SHP77 (cell line): ENCODE measurements at places on chromosomes 11 and 22.
A peak's percentile ranks its signal among the peaks of the same experiment; 100 is the strongest.

- DNase-seq = peak; percentile 91
Measured at GRCh38 chr11:129331871-129332274, 43.8 kb upstream of the BARX2 start.

GRCh38 chr11:27075192-27075591, 34.6 kb downstream of the BBOX1 start:
- no peak for DNase-seq

DNA sequence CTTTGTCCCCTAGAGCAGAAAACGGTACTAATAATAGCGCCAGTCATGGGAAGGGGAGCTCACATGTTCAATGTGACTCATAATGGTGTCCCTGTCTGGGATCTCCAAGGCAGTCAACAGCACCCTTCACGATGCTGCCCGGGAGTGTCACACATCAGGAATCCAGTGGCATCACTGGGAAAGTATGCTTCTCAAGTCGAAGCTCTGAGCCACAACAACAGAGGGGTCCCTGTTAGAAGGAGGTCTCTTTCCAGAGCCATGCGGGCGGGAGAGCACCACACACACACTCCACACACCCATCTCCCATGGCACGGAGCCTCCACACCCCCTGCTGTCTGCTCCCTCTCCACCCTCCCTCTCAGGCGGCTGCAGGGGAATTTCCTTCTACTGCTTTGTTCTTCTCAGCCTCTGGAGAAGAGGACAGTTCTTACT, 119.7 kb downstream of the ETS1 start:
- DNase-seq = no peak

- peak; percentile 36 for DNase-seq
Measured at GRCh38 chr11:1309498-1310317, at the start of gene TOLLIP. TSS of gene TOLLIP (minus strand) at chr11:1309632. CDS start at chr11:1309498, 134 bp downstream.

GRCh38 chr11:45025716-45026492, 75.2 kb upstream of the TP53I11 start:
- peak; percentile 50 for DNase-seq

DNA sequence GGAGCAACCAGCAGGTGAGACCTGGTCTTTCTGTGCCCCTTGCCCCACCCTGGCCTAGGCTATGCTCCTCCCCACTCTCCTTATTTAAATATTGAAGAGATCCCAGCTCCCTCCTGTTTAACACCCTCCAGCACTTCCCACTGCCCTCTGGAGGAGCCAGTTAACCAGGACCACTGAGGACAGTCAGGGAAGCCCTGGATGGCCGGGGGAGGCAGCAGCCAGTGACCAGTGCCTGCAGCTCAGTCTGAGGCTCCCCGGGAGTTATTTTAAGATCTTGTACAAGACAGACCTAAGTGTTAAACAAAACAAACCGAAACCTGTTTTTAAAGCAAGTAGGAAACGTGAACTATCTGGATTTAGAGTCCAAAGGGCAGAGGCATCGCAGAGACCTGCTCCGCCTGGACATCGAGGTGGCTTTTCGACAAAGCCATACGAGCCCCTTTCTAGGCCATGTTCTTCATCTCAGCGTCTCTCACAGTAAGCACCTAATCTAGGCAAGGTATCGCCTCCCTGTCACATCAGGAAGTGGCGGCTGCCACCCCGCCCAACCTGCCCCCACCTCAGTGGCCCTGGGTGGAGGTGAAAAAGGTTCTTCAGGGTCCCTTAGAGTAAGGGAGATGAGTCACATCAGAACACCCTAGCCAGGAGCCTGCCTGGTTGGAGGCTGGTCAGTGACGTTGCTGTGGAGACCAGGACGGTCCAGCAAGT, 35.2 kb downstream of the TRMU start:
- DNase-seq = no peak

DNA sequence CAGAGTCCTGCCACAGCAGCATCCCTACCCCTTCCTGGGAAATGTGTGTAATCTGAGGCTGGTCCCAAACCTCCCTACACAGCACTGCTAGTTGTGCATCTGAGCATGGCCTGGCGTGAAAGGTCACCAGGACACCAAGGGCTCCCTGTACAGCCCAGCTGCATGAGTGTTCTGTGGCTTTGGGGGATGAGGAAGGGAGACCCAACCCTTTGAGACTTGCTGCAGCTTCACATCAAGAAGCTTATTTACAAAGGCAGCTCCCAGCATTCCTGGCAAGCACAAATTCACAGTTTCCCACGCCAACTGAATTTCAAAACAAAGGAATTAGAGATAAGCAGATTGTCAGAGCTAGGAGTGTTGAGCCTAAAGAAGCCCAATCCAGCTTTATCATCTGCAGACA, 32.2 kb downstream of the CSNK2A3 start:
- DNase-seq = no peak

DNA sequence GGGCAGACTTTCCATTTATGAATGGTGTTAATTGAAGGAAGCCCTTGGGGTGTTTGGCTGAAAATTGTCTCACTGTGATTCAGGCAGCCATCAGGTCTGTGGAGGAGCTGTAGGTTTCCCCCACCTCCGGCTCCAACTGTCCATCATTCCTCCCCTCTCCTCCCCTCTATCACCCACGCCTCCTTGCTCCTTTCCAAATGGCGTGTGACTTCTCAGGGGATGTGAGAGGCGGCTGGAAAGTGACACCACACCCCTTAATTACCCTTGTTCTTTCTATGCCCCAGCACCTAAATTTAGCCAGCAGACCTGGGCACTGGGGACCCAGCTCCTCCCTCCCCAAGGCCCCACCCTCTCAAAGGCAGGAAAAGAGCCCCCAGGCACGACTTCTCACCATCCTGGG, 38.1 kb upstream of the SYT7 start:
- DNase-seq = no peak

DNA sequence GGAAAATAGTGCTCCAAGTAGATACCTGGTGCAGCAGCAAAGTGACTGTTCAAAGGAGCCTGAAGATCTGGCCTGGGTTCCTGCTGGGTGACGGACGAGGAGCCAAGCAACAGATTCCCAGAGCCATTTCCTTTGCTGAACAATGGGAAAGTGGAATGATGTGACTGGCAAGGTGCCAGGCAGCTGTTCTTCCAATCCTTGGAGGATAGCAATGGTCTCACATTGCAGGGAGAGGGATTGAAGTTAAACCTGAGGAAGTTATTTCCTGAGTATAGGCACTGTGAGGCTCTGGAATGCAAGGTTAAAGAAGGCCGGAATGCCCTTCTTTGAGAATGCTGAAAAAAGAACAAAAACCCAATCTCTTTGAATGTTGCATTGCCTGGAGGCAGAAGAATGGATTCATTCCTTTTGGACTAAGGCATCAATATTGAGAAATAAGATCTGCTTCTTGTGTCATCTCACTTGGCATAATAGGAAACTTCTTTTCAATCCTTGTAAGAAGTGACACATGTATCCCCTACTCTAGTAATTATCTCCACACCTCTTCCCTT, 223.8 kb downstream of the BLID start:
- DNase-seq = no peak

DNA sequence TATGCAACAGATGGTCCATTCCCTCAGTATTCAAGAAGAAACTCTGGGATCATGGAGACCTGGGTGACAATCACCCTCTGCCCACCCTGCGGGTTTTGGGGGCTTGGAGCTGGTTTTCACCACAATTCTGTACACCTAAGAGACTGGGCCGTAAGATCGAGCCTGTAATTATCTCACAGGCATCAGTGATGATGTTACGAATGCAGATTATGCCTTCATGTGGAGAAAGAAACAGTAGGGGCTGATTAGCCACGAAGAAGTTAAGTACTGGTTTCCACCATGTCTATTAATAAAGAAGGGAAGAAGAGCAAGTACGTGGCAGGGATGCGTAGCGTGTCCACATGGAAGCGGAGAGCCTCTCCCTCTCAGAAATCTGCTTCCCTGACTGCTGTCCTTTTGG, 5.3 kb upstream of the EFCAB6 start:
- no peak for DNase-seq

DNA sequence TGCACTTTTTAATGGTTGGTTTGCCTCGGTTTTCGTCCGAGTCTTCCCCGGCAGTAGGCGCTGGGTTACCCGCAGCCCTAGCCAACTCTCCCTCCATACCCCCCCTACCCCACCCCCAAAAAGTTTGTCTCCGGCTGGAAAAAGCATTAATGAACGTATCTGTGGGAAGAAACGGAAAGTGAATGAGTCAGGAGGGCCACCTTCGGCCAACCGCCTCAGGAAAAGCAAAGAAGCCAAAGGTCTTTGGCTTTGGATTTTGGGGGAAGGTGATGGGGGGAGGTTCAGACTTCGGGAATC, 508 bp upstream of the FLI1 start:
- DNase-seq = no peak

DNA sequence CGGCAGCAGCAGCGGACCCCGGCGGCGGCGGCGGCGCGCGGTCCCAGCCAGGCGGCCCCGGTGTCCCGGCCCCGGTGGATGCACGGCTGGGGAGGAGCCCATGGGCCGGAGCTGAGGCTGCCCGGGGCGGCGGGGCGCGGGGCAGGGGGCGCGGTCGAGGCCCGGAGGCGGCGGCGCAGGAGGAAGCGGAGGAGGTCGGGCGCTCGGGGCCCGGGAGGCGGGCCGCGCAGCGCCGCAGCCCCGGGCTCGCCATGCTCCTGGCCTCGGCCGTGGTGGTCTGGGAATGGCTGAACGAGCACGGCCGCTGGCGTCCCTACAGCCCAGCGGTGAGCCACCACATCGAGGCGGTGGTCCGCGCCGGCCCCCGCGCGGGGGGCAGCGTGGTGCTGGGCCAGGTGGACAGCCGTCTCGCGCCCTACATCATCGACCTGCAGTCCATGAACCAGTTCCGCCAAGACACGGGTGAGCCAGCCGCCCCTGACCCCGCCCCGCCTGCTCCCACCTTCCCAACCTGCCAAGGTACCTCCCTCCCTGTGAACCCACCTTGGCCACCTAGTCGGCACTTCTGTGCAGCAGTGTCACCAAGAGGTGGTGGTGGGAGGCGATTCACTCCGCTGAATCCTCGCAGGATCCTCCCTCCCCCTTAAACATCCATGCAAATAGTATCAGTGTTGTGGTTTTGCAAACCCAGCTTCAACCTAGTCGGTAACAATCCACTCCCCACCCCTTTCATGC, 580 bp downstream of the DTX4 start:
- DNase-seq = no peak

- DNase-seq = no peak
Measured at GRCh38 chr22:28989035-28989464, 72.6 kb downstream of the C22orf31 start.

- no peak for DNase-seq
Measured at GRCh38 chr11:23569547-23569946, 709.3 kb upstream of the CCDC179 start.

- no peak for DNase-seq
Measured at GRCh38 chr11:102850973-102851745, 7.8 kb upstream of the MMP3 start.

GRCh38 chr11:109697140-109697843, 275.3 kb downstream of the C11orf87 start:
- DNase-seq = peak; percentile 30

GRCh38 chr11:23123753-23124152, 263.5 kb upstream of the CCDC179 start:
- no peak for DNase-seq

DNA sequence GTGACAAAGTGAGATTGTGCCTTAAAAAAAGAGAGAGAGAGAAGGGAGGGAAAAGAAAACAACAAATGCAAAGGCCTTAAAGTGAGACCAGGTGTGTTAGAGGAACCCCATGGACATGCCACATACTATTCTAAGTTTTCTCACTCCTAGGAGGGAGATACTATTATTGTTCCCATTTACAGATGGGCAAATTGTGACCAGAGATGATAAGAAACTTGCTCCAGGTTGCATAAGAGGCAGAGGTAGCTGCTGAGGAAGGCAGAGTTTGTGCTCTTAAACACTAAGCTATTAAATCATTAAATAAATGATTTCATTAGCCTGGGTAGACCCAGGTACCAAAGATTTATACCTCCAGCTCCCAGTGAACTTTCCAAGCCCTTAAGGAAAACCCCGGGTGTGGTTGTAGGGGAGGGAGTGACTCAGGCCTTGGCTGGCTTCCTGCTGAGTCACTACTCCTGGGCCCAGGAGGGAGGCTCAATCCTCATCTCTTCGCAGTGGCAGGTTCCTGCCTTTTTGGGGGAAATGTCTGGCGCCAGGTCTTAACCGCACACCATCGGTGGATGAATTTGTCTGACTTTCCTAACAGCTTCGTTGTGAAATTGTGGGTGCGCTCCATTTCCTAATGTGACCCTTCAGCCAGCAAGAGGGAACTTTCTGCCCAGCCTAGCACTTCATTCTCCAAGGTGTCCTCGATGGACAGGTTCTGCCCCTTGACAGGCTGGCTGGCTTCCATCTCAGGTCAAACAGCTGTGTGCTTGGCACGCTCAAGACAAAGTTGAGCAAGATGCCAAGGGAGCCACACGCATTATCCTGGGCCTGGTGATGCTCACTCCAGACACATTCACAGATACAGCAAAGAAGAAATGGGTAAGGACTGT, 33.4 kb upstream of the PTPRJ start:
- DNase-seq = no peak

DNA sequence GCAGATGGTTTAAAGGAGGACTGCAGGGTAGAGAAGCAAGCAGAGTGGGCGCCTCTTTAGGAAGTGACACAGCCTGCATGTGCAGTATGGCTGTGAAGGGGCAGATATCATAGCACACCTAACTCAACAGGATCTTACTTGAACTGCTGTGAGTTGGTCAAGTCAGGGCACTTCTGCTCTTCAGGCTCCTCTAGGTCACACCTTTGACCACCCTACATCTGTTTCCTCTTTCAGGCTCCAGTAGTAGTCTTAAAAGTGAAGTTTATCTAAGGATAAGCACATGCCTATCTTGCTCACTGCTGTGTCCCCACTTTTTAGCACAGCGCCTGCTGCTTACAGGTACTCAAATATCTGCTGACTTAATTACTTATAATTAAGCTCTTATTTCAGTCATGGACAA, 6.5 kb downstream of the MRPL16 start:
- no peak for DNase-seq

- DNase-seq = peak; percentile 93
Measured at GRCh38 chr11:75301601-75302345, 49.7 kb downstream of the ARRB1 start.

DNA sequence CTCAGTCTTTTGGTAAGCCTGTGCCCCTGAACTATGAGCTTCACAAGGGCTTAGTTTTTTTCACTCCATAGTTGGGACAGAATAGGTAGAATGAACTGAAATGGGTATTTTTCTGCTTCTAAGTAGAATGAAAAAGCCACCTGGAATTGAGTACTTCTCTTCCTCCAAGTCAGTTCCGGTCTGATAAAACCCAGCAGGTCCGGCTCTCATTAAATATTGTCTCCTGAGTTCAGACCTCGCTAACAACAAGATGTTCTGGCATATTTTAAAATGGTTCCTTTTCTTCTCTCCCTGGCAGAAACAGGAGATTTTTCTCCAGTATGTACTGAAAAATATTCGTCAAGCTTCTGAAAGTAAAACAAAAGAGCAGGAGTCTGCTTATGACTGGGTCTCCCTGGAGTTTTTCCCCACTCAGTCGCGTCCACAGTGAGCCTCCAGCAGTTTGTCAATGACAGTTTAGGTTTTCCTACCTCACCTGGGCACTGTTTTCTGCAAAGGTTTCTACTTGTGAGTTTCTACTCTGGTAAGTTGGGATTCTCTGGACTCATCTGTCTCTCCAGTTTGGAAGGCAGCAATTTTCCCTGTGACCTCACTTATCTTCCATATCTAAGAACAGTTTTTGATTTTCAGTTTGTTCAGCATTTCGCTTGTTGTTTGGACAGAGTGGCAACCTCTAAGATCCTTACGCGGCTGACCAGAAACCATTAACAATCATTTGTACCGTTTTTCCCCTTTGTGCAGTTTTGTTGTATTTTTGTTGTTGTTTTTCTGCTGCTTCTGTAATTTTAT, 868.0 kb downstream of the METTL15 start:
- no peak for DNase-seq
